ENCODE measurements at places on chromosomes 4 and X. TPM values are rescaled to one million over a fixed set of nuclear protein-coding genes. Genes with fewer than 3 reads are reported as not detected.

Gene MSANTD1
- total RNA-seq = 11.0 TPM

Gene ASMT
- total RNA-seq = not detected

Gene THOC2
- 143 TPM for total RNA-seq

Gene CENPVL1
- 2.5 TPM for total RNA-seq

Gene SATL1
- total RNA-seq = 3.1 TPM

Gene HSFX1
- 4.4 TPM for total RNA-seq

Gene CCKAR
- 0.31 TPM for total RNA-seq

Gene FAM184B
- 3.1 TPM for total RNA-seq

Gene LRIT3
- total RNA-seq = 0.31 TPM

Gene GSPT2
- 16.3 TPM for total RNA-seq

Gene DLG3
- 97.7 TPM for total RNA-seq

Gene ZBTB49
- 16.3 TPM for total RNA-seq

Gene GPRIN3
- total RNA-seq = 35.1 TPM

Gene GAGE1
- not detected for total RNA-seq

Gene GCNA
- total RNA-seq = 5.3 TPM

Gene ADH1B
- not detected for total RNA-seq

Gene FGFR3
- 13.8 TPM for total RNA-seq

Gene RTL3
- not detected for total RNA-seq

Gene MAGEA12
- not detected for total RNA-seq

Gene PNCK
- 33.8 TPM for total RNA-seq

Gene GRIPAP1
- 49.8 TPM for total RNA-seq

Gene UGT8
- 5.9 TPM for total RNA-seq

Gene CT45A5
- total RNA-seq = not detected

Gene H2BW2
- not detected for total RNA-seq

Gene LRP2BP
- 13.5 TPM for total RNA-seq

Gene MYOZ2
- 0.63 TPM for total RNA-seq

Gene MAGEA9B
- not detected for total RNA-seq

Gene CLNK
- total RNA-seq = not detected

Gene GAR1
- total RNA-seq = 6.3 TPM

Gene RAB41
- not detected for total RNA-seq

Gene BMX
- not detected for total RNA-seq

Gene DKK2
- total RNA-seq = 1.3 TPM

Gene EMCN
- total RNA-seq = 2.2 TPM

Gene HELT
- 1.6 TPM for total RNA-seq

Gene NMU
- 2.2 TPM for total RNA-seq

Gene BANK1
- total RNA-seq = not detected

Gene CD38
- total RNA-seq = 9.1 TPM

Gene PPP4R3C
- total RNA-seq = not detected

Gene PASD1
- not detected for total RNA-seq

Gene PLP1
- 19.4 TPM for total RNA-seq

Gene SPATA4
- total RNA-seq = 0.63 TPM

Data from parietal lobe (tissue), 2 donors.